Stimulated activated CD4-positive, alpha-beta T cell treated with anti-CD3 and anti-CD28 coated beads, Interleukin-12 subunit alpha, Interleukin-12 subunit beta, amount 100 ng/mL, for 24 hours (primary cell): ENCODE measurements at places on chromosomes 11 and 22.

DNA sequence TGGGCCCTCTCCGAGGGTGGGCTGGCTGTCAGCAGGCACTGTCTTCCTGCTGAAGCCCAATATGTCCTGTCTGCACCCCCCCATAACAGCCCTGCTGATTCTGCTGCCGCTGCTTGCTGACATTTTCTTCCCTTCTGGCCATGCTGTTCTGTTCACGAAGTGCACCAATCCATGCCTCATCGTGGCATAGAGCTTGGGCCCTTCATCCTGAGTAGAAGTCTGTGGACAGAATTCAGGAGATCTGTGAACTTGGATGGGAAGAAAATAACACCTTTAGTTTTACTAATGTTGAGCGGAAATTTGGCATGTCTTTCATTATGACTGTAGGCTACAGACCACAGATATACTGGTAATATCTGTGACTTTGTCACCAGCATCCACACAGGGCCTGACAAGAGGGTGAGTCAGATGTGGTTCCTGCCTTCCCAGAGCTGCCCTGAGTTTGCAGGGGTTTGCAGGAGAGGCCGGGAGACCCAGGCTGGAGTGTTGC is 14.1 kb upstream of the KIAA0930 start:
- DNase-seq: no peak

DNA sequence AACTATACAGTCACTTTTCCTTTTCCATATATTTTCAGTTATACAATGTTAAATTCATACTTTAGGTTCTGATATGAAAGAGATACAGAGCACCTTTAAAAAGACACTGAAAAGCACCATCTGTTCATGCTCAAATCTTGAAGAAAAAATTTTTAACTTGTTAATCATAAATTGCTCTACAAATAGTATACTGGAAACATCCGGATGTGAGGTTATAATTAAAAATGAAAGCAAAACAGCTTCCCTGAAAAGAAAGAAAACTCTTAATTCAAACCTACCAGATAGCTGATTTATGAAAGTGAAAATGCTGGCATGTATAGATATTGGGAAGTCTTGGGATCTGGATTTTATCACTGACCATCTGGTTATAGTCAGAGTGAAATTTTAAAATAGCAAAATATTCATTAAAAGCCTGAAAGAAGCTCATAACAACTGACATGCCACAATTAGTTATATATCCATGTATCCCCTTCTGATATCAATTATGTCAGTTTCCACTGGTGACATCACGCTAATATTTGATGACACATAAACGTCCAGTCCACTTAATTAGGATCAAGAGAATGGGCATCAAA is 740.0 kb downstream of the DLG2 start:
- no peak for DNase-seq

DNA sequence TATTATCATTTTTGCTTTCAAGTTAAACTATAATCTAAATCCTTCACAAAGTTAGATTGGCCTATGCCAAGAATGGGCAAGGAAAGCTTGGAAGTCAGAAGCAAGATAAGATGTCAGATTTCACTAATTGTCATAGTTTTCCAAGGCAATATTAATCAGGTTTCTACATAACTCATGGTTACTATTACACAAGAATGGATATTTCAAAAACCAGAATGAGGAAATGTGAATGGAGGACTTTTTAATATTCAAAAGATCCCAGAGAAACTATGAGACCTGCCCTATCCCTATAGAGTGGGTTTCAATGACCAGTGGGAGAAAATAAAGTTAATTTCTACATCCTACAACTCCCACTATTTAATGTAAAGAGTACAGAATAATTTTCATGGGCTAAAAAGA is 203.2 kb downstream of the CASP12 start:
- DNase-seq: no peak

- DNase-seq: no peak
These were observed 53.4 kb downstream of the FAM181B start for GRCh38 chr11:82680252-82680651.

DNA sequence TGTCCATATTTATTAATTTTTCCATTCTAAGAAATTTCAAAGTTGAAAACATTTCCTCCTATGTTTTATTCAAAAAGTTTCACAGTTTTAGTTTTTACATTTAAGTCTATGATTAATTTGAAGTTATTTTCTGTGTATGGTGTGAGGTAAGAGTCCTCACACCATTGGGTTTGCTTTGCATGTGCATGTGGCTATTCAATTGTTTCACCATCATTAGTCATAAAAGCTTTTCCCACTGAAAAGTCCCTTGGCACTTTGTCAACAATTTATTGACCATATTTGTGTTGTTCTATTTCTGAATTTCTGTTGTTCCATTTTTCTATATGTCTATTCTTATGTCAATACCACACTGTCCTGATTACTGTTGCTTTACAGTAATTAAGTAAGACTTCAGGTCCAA is 186.5 kb downstream of the KIF18A start:
- no peak for DNase-seq

- no peak for DNase-seq
These were observed 1.4 kb upstream of the TAGLN start for GRCh38 chr11:117197516-117198456.

DNA sequence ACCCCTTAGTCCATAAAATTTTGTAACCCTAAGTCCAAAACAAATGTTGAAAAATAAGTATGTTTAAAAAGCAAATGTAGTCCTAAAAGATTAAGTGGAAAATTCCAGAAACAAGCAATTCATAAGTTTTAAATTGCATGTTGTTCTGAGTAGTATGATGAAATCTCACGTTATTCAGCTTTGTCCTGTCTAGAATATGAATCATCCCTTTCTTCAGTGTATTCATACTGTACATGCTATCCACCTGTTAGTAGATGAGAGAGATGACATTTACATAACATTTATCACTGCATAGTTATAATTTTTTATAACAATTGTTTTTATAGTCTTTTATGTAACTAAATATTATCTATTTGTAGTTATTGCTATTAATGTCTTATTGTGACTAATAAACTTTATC is 622.3 kb upstream of the CHORDC1 start:
- no peak for DNase-seq

DNA sequence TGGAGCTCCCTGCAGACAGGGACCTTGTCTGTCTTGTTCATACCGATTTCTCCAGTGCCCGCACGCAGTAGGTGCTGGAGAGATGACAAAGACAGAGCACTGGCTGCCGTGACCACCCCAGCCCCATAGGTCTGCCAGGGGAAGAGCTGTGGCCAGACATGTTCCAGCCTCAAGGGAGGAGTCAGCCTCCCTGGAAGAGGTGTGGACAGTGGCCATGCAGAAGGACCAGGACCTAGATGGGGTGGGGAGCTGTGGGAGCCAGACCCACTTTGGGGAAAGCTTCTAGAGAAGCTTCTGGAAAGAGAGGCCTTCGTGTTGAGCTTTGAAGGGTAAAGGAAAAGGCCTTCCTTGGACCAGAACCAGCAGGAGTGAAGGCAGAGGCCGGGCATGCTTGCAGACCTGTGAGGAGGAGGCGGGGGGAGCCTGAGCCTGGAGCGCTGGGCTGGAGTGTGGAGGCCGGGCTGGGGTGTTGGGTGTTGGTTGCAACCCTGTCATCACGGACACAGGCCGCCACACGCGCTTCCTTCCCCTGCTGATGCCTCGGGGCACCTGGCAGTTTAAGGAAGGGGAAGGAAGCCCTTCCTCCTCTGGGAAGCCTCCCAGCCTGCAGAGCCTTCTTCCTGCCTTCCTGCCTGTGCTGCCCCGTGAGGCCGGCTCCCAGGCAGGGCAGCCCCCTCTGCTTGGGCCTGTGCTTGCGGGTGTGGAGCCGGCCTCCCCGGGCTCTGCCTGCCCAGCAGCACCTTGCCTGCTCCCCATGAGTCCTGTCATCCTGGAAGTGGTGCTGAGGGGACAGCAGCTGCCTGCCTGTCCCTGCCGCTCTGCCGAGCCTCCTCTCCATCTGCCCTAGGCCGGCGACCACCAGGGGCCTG is 12.3 kb downstream of the RELT start:
- no peak for DNase-seq

- no peak for DNase-seq
These were observed 261.9 kb downstream of the DCDC1 start for GRCh38 chr11:31107649-31108048.

GRCh38 chr22:22079404-22080148 is 97.0 kb upstream of the TOP3B start:
- no peak for DNase-seq

DNA sequence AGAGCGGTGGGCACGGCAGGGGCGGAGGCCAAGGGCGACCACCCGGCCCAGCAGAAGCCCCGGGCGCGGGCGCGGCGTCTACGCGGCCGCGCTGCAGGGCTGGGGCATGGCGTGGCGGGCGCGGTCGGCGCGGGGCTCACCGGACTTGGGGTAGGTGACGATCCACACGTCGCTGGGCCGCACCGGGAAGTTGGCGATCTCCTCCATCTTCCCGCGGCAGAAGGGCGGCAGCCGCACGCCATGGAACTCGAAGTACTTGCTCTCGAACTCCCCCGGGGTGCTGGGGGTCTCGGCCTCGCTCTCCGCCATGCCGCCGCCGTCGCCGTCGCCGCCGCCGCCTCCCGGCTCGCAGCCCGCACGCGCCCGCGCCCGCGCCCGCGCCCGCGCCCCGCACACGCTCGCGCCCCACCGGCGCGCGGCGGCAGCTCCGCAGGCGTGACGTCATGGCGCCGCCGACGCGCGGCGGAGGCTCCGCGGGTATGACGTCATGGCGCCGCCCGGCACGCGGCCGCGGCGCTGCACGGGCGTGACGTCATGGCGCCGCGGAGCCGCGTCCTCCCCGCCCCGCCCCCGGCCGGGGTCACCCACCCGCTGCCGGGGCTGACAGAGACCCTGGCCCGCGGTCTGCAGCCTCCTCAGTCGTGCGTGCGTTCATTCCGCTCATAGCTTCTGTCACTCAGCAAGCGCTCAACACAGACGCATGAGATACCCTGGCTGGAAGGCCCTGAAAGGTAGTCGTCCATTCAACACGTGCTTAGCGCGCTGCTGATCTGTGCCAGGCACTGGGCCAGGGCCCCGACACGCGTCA is at the start of gene SULT4A1:
Gene SULT4A1 (minus strand): TSS at position 440 of the 808 bp plus-strand sequence. CDS start 131 bp downstream, at position 309.
- DNase-seq: no peak
